Stimulated activated CD4-positive, alpha-beta T cell treated with anti-CD3 and anti-CD28 coated beads, Interleukin-1b, Interleukin-23, amount 100 ng/mL, for 1 hour (primary cell): ENCODE measurements at places on chromosomes 2 and 18.

DNA sequence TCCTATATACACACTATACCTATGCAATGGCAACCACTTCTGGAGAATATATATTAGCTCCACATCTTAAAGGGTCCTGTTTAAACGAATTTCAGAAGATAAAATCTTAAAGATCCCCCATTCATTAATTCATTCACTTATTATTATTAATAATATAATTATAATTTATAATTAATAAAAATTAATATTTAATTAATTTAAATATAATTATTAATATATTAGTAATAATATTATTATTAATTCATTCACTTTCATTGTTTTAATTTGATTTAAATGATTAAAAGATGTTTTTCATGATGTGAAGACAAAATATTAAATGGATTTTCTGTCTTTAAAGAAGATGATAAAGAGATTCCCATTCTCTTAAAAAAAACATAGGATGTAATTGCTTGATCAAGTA lies 21.1 kb downstream of the NFU1 start:
- DNase-seq, result no peak

GRCh38 chr2:85862426-85862825 lies 26.4 kb downstream of the ST3GAL5 start:
- DNase-seq, result no peak

GRCh38 chr2:47708801-47709499 lies 74.0 kb upstream of the MSH6 start:
- no peak for DNase-seq

GRCh38 chr18:54957996-54958395 lies 1.3 kb downstream of the CCDC68 start:
- DNase-seq, result no peak

DNA sequence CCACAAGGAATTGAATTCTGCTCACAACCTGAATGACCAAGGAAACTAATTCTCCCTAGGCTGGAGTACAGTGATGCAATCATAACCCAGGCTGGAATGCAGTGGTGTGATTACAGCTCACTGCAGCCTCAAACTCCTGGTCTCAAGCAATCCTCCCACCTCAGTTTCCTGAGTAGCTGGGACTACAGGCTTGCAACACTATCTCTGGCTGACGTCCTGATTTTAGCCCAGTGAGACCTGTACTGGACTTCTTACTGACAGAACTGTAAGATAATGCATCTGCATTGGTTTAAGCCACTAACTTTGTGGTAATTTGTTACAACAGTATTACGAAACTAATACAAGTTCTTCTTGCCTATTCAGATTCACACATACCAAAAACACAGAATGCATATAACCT lies 9.5 kb upstream of the KDSR start:
- DNase-seq, result no peak

GRCh38 chr18:48619501-48619900 lies 80.7 kb downstream of the CTIF start:
- no peak for DNase-seq

DNA sequence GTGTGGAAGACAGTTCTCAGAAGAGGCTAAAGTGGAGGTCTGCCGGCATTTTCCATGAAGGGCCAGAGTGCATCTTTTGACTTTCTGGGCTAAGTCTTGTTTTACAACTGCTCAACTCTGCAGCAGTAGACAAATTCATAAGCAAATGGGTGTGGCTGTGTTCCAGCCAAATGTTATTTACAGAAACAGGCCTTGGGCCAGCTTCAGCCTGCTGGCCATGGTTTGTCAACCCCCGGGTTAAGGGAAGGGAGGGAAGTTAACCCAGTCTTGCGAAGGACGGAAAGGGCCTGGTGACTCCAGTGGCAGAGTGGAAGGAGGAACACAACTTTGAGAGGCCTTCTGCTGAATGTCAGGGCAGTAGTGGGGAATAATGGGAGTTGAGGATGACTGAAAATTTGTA lies 34.3 kb upstream of the NCKAP5 start:
- DNase-seq, result no peak

GRCh38 chr2:232276733-232277313 lies 101.7 kb upstream of the ALPP start:
- DNase-seq, result no peak

GRCh38 chr2:179373816-179374215 lies 109.2 kb upstream of the SESTD1 start:
- no peak for DNase-seq

DNA sequence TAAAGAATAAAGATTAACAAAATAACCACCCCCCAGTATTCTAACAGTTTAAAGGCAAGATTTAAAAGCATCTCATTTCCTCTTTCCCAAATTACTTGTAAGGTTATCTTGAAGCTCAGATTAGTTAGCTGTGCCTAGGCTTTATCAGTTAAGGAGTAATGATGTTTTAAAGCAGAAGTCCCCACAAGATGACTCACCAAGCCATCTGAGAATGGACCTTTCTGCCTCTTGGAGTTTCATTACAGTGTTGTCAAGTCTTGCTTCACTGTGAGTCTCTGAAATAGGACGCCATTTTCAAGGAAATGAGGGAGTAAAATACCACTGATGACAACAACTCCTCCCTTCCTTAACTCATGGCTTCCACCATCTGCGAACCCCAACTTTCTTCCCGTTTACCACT lies 35.9 kb downstream of the ZNF385B start:
- DNase-seq, result no peak

DNA sequence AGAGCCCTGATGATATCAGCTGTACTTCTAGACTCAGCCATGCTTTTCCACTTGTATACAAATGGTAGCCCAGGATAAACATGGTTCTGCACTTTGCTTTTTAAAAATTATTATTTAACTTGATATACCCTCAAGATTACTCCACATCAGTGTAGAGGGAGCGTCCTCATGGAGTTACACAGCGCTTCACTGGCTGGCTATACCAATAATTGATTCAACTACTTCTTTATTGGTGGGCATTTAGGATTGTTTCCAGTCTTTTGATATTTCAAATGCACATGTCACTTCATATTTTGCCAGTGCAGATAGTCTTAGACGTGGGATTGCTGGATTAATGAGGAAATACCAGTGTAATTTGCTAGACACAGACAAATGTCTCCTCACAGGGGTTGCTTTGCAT lies 10.8 kb upstream of the NEDD4L start:
- no peak for DNase-seq

DNA sequence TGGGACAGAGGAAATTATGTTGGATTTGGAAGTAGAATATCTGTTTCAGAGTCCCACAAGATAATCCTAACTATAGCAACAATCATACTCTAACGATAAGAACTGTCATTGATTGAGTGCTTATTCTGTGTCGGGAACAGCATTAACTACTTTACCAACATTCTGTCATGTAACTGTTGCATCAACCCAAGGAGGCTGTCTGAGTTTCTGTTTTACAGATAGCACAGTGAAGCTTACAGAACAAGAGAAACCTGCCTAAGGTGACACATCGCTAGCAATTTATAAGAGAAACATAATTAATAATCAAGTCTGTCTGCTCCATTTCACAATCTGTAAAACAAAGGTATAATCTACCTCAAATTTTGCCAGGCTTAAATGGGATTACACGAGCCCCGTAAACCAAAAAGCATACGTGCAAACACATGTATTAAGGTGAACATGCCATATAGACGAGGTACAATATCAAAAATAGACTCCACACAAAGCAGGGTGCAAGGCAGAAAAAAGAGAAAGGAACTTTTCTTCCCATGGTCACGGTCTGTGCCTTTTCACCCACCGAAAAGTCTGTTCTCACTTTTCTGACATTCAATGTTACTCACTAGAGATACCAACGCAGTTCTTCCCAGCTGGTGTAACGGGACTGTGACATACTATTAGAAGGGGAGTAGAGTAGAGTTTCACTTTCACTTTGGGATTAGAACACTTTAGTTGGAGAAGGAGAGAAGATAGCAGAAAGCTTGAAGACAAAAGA lies 37.2 kb upstream of the SLC8A1 start:
- DNase-seq, result no peak

- DNase-seq, result no peak
These were observed 943 bp downstream of the INPP5D start for GRCh38 chr2:233060980-233061590.

DNA sequence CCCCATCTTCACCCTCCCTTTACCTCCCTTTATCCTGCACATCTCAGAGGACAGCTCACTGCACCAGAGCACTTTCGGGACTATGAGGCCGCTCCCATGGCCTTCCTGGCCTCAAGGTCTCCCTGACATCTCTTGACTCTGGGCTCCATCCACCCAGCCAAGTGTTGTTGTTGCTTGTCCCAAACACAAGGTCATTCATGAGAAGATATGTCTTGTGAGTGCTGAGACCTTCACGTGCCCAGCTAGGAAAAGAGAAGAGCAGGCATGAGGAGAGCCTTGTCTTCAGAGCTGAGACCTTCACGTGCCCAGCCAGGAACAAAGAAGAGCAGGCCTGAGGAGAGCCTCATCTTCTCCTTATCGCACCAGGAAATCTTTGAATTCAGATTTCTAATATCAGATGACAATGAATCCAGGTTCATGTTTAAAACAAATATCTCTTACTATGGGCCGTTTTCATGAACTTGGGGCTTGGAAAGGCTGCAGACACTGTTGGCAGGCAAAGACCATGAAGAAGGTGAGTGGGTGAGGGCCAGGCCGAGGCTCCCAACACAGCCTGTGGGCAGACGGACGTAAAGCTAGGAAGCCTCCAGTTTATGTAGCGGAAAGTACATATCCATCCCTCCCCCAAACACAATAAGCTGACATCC lies 256.1 kb downstream of the NDUFA10 start:
- DNase-seq, result no peak
